ENCODE measurements at places on chromosomes 13 and 19. TPM values are rescaled to one million over a fixed set of nuclear protein-coding genes. Genes with fewer than 3 reads are reported as not detected.

DNA sequence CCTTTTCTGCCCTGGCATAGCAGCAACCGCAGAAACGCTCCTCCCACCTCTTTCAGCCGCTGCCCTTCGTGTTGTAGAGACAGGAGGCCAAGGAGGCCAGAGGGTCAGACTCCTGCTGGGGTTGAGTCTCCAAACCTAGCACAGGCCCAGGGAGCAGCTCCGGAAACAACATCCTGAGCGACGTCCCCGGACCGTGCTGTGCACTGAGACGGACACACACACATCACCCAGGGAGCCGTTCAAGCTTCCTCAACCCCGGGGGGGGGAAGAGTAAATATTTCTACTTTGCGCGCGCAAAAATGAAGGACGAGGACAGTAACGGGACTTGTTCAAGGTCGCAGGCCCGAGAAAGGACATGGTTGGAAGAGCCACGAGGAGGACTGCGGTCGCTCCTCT, 657 bp downstream of the ZNF550 start:
- DNase-seq, result no peak

DNA sequence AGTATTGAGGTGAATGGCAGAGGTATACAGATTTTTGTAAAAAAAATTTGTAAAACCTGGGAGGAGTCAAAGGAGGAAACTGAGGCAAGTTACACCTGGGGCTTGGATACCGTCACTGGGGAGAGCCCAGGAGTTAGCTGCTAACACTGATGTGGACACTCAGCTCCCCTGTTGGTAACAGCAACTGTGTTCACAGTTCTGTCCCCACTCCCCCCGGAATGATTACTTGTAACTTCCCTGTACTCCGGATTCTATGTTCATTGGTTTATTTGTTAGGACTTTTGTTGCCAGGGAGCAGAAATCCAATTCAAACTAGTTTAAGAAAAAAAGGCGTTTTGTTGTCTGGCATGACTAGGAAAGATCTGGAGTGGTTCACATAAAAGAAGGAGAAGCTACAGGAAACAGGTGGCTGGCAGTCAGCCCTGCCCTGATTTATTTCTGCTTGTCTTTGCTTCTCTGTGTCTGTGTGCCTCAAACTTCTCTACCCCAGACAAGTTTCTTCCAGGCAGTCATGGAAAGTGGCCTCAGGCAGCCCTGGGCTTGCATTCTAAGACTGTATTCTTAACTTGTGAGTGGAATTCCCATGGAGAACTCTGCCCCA, 2.3 kb upstream of the GPR12 start:
- DNase-seq, result no peak

DNA sequence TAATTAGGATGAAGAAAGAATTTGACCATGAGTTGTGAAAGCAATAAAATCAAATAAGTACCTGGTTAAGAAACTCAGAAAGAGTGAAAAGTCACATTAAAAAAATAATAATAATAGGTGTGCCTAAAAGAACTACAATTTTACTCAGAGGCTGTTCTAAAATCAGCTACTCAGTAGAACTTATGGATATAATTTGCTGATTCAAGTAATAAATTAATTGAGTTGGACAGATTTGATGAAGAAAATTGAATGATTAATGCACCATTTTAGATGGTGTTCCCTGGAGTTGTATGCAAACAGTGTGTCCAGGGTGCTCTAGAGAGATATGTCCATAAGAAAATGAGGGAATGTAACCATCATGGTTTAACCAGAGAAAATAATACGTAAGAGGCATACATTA, 2852.5 kb downstream of the PCDH9 start:
- no peak for DNase-seq

DNA sequence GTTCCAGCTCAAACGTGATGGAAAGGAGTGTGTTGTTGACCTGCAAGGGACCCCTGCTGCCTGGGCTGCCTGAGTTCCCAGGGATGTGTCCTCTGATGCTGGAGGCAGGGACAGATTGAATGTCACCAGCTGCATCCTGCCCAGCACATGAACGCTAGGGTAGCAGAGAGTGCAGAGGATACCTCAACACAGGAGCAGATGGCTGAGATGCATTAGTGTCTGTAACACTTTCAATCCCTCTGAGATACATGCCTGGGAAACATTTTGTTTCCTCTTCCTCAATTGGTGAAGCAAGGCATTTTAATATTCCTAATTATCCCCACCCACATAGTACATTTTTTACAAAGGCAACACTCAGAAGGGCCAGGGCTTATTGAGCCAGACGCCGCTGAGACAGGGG, 106.4 kb upstream of the UBL3 start:
- no peak for DNase-seq

DNA sequence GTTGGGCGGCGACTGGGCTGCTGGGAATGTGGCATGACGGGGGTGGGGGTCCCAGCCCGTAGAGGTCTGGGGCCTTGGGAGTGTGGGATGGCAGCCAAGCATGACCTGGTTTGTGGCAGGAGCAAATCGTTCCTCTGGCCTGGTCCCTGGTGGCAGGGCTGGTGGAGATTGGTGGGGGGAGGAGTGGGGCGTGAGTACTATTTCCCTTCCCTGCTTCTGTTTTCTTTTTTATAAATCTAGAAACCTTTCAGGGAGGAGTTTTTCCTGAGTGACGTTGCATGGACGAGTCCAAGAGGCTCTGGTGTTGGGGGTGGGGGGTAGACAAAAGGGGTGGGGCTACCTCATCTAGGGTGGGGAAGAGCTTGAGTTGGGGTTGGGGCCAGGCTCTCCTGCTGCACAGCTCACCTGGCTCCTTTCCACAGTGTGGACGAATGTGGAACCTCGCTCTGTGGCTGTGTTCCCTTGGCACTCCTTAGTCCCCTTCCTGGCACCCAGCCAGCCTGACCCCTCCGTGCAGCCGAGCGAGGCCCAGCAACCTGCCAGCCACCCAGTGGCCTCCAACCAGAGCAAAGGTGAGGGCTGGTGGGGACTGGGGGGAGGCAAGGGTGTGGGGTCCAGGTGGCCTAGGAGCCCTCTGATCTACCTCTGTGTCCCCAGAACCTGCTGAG, 15.4 kb upstream of the PRR19 start:
- DNase-seq, result peak; percentile 74

ATF5 gene
- 12.2 TPM for total RNA-seq

DNA sequence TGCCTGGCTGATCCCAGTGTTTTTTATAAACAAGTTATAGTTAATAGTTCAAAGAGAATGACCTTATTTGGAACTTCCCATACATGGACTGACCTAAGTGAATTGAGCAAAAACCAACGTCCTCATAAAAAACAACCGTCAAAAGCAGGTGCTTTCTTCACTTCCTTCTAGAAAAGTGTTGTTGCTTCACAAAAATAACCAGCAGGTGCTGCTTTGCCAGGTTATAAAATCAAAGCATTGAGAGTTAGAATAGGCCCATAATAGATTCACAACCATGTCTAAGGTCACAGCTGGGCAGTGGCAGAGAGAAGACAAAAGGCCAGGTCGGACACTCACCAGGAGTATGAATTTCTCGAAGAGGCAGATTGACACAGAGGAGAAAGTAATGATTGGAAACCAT, 9.5 kb downstream of the RUBCNL start:
- no peak for DNase-seq

DNA sequence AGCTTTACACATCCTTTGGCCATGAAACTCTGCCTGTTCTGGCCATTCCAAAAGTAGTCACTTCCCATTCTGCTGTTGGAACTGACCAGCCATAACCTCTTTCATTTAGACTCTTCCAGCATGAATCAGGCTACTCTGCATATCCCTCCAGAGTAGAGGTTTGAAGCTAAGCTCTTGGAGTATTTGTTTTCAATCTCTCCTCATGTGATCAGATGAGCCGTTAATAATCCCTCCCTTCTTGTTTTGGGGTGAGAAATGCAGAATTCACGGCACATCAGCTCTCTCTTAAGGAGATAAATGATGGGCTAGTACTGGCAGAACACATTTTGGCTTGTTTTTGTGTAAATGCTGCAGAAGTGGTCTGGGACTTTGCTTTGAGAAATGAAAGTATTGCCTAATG, 519.9 kb downstream of the PCDH17 start:
- DNase-seq, result no peak

DNA sequence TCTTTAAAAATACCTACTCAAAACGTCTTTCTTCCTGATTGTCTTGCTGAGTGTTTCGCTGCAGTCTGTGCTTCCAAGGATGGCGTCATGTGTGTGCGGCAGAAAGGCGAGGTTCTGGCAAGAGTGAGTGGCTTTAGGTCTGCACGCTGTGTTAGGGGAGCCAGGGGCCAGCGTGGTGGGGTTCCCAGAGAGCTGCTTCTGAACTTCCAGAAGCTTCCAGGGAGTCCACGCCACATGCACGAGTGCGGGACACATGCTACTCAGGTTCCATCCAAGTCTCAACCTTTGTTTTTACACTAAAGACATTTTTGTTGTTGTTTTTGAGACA, 67.9 kb downstream of the ATP11A start:
- DNase-seq, result no peak

- no peak for DNase-seq
Measured at GRCh38 chr19:17091758-17092333, 16.3 kb downstream of the MYO9B start.

GRCh38 chr13:104404325-104404724, 1338.1 kb upstream of the SLC10A2 start:
- no peak for DNase-seq

- no peak for DNase-seq
Measured at GRCh38 chr19:8017808-8018207, 12.4 kb upstream of the ELAVL1 start.

FCER2 gene
- not detected for total RNA-seq

SULT2A1 gene
- total RNA-seq, result not detected

GRCh38 chr13:38386421-38386820, 36.8 kb downstream of the UFM1 start:
- DNase-seq, result no peak

ZNF285 gene
- total RNA-seq, result 2.3 TPM

DNA sequence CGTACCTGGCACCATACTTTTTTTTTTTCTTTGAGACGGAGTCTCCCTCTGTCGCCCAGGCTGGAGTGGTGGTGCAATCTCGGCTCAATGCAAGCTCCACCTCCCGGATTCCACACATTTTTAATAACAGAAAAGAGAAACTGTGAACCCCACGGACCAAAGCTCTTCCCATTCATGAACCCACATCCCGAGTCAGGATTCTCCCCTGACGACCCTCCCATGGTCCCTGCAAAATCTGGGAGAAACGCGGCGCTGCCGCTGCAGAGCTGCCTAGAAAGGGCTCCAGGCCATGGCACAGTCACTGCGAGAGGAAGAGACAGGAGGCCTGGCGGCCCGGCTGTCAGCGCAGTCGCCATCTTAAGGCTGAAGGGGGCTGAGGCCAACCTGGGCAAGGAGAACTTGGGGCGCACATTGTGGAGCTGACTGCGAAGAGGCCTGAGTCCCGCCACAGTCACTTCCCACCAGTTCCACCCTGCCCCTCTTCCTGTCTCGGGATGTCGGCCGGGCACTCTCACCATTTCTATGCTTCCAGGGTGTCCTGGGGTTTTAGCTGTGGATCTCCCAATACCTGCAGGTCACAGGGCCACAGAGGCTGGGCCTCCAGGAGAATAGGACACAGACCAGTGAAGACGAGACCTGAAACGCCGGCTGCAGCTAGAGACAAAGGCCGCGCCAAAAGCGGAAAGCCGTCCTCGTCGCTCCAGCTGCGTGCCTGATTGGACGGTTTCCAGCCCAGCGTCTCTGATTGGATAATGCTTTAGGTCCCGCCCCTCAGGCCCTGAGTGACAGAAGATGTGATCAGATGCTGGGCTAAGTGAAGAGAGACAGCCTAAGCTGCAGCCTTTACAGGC, 71.0 kb downstream of the ZNF486 start:
- peak; percentile 94 for DNase-seq

DNA sequence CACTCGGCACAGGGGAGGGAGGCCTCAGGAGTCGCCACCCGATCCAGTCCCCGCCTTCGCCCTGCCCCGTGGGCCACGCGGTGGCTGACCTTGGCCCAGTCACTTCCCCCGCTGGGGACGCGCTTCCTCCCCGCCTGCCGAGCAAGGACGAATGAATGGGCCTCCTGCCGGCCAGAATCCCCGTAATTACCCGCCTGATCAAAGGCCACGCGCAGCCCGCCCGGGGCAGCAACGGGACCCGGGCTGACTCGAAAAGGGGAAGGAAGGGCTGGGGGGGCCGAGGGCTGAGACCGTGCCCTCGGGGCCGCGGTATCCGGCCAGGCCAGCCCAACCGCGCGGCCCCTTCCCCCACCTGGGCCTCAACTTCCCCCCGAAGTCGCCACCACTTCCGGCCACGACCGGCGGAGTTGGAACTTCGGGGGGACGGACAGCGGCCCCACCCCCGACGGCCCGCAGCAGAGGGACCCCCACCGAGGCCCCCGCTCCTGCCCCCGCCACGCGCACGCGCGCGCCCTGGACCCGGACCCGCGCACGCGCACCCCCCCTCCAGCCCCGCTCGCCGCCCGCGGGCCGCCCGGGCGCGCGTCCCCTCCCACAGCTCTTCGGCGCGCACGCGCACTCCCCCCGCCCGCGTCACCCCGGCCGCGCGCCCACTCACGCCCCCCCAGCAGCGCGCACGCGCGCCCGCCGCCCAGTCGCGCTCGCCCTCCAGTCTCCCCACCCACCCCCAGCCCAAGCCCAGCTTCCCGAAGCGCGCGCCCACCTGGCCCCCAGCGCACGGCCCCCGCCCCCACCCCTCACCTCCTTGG, 520 bp downstream of the ZNF787 start:
- DNase-seq, result peak; percentile 90

DNA sequence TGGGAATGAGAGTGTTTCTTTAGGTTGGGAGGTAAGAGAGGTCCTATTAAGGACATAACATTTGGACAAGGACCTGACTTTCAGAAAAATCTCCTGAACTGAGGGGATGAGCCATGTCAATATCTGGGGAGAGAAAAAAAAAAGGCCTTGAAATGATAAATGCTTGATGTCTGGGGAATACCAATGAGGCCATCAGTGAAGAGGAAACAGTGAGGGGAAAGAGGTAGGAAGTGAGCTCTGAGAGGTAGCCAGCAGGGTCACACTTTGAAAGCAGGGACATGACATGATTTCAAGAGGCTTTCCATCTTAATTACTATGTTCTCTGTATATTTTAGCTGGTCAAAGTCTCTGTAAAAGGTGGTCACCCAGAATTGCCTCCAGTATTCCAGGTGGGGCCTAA, 9.9 kb upstream of the UBE2L5 start:
- DNase-seq, result no peak

KLHL1 gene
- not detected for total RNA-seq

CADM4 gene
- 2.0 TPM for total RNA-seq

DNA sequence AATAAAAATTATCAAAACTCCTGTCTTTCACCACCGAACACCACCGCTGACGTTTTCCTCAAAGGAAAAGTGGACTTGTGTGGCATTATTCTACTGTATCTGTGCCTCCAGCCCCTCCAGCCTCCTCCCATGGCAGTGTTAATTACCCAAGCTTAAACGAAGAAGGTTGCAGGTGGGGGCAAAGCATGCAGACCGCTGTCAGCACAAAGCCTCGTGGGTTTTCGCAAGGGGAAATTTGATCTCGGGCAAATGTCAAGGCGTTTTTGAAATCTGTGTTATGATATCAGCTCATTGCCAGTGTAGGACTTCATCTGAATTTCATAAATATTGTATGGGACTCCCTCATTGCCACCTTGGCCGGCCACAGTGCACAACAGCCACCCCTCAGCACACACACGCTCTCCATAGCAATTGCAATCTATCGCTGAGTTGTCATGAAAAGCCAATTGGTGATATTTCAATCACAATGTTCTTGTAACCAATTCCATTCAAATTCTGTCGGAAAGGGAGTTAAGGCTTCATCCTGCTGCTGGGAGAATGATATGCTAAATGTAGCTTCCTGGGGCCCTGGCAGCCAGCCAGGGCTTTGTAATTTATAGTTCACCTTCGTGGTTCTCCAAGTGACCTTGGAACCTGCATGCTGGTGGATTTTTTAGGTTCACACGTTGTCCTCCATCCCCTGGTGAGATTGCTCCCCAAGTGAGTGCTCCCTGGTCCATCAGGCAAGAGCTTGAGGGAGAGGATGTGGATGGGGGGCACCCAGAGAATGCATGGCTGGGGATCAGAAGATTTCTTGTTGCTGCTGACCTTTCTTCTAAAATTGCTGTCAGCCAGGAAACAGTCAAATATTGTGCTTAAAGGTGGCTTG, 16.6 kb downstream of the CHST8 start:
- DNase-seq, result no peak

Data from body of pancreas (tissue), 4 donors.